ENCODE measurements at places on chromosomes 12 and 14.

- DNase-seq: no peak
These were observed 17.2 kb upstream of the LPCAT3 start for GRCh38 chr12:7035463-7035862.

DNA sequence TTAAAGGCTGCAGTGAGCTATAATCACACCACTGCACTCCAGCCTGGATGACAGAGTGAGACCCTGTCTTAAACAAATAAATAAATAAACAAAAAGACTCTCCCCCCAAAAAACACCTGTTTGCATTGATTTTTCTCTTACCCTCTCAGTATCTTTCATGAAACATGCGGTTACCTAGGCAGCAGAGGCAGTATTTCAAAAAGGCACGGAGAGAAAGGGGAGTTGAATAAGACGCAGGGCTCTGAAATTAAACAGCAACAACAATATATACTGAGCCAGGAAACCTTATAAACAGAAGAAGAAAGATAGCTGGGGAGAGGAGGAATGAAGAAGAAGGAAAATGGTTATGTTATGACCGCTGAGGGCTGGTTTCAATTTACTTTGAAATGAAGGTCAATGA lies 277.6 kb downstream of the BTG1 start:
- DNase-seq: no peak

GRCh38 chr12:2683283-2684025 lies 111.3 kb upstream of the FKBP4 start:
- DNase-seq: no peak

DNA sequence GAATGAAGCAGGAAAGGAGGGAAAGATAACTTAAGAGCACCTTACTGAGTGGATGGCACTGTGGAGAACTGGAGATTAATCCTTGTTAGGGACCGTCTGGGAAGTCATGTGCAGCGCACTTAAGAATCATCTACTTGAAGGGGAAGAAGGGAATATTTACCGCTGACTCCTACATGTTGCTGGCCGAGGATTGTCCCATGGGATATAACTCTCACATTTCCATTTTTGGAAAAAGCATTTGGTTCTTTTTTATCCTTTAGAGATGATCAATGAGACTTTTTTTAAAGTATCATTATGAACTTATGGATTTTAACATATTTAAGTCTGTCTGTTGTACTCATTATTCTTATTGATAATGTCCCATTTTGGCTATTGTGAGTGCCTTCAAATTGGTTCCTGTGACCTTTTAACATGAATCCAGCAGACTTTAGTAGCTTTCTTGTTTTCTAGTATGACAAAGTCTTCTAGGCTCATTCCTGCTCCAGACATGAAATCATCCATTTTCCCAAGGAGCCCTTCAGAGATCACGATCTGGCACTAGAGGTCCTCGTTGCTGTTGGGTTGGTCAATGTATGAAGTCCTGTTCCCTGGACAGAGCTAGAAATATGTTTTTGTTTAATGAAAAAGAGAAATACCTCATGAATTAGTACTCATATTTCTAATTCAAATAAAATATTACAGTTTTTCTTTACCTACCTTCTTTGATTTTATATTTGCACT lies 20.2 kb upstream of the FAM234B start:
- DNase-seq: no peak

GRCh38 chr12:66131067-66131688 lies 628 bp upstream of the LLPH start:
- no peak for DNase-seq

DNA sequence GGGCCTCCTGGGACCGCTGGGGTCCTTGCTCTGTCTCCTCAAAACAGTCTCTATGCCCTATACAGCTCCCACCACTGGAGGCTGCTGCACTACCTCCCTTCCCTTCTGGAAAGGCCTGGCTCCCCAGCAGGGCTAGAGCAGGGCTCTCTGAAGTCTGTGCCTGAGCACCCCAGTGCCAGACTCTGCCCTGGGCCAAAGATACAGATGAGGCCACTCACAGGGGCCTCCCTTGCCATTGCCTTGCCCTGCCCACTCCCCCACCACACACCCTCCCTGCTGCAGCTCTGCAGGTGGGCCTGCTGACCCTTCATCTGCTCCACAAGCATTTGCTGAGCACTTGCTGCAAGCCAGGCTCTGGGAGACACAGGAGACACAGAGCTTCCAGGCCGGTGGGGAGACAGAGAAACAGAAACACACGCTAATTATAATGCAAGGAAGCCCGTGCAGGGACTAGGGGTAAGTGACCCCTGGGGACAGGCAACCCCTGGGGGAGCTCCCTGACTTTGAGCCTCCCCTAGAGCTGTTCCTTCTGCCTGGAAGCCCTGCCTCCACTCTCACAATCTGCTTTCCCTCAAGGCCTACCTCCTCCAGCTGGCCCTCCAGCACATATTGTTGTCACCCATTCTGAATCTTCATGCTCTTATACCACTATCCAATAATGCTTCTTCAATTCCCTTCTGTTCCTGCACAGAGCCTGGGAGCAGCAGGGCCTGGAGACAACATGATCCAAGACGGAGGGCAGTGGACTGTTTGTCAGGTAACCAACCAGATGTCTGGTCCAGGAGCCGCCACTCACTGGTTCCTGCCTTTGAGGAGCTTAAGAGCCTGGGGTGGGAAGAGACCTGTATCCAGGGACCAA lies 32.6 kb upstream of the PNMA1 start:
- DNase-seq: no peak

DNA sequence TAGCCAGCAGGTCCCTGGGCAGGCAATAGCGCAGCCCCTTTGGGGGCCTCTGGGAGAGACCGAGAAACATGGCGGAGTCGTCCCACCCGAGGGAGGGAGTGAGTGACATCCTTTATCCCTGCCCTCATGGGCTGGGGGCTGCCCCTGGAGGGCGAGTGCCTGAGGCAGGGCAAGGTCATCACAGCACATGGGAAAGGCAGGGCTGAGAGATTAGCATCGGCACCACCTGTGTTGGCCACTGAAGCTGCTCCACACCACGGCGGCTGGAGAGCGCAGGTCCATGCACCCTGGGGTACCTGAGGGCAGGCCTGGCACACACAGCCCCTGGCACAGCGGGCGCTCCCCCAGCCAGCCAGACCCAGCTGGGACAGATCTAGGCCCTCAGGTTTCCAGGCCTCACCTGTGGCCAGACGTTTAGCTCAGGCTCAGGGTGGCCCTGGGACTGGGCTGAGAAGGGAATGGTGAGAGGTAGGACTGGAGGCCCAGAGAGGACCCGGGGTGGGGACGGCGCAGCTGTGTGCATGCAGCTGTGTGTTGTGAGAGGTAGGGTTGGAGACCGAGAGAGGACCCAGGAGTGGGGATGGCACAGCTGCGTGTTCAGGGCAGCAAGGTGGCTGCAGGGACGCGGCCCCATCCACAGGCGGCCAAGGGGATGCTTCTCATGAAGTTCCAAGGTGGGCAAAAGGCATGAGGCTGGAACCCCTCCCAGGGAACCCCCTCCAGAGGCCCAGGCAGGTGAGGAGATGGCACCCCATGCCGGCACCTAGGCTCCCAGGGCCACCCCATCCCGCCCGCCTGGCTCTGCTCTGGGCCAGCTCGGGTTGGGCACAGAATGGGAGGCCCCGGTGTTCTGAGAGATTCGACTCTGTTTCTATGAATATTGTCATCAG lies 74.1 kb downstream of the KIF26A start:
- DNase-seq: no peak

GRCh38 chr14:52073251-52073650 lies 4.4 kb upstream of the NID2 start:
- DNase-seq: no peak

DNA sequence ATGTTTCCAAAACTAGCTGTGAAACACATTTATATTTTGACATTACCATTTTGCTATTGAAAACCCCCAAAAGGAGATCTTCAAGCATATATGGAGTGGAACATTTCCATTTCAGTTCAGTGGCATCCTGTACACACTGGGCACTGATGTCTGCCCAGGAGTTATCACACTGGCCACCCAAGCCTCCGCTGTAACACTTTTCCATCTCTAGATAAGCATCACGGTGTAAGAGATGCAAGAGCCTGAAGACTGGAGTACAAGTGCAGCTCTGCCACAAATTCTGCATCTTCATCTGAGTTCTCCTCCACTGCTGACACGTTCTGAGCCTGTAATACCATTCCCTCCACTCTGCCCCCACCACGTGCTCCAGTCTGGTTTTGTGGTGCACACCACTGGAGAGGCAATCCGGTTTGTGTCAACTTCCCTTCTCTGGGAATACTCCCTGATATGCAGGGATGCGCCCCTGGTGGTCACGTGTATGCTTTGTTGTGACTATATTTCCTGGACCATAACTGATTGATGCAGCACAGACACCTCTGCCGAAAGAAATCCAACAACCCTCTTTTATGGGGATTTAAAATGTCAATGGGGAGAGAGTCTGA lies 12.7 kb downstream of the SPTLC2 start:
- no peak for DNase-seq
